ENCODE measurements at places on chromosomes 1 and 21. TPM values are rescaled to one million over a fixed set of nuclear protein-coding genes. Genes with fewer than 3 reads are reported as not detected.

Gene SPRR2A
- not detected for total RNA-seq

Gene LRRN2
- total RNA-seq: not detected

Gene ADORA1
- total RNA-seq: 1.8 TPM

Gene USH2A
- 0.03 TPM for total RNA-seq

Gene MX2
- 8.9 TPM for total RNA-seq

Gene PRKAA2
- 1.4 TPM for total RNA-seq

Gene CITED4
- 135 TPM for total RNA-seq

Gene ZNF683
- not detected for total RNA-seq

Gene EDEM3
- 15.7 TPM for total RNA-seq

Gene GCSAML
- total RNA-seq: 0.10 TPM

All from lower leg skin (tissue), 4 donors.